ENCODE measurements at places on chromosomes 3 and 15.

DNA sequence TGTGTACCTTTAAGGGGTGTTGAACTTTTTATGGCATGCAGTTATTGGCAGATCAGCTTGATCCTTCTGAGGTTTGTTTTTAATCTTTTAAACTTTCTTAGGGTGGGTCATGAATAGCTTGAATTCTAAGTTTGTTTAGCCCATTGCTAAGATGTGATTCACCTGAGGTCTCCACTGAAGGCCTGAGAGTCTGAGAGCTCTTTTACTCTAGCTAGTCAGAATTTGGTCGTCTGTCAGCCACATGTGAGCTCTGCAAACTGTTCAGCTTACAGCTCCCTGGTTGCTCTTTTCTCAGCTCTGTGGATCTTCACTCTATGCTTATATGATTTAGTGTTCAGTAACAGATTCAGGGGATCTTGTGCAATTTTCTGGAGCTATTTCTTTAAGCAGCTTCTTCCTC is 161.3 kb downstream of the ABHD5 start:
- no peak for DNase-seq

DNA sequence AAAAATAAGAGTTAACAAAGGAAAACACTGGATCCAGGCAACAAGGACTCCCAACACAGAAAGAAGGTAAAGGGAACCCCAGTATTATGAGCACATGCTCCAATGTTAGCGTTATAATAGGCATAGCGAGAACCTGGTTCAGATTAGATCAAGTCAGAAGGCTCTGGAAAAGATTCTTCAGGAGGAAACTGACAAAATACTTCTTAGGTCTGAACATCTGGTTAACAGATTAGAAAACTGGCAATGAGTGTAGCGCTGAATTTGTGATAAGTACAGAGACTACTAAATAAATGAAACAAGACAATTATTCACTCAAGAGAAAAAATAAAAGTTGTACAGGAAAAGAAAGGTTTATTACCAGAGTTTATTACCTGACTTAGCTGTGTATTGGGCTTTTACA is 146.1 kb downstream of the DPH6 start:
- DNase-seq = no peak

DNA sequence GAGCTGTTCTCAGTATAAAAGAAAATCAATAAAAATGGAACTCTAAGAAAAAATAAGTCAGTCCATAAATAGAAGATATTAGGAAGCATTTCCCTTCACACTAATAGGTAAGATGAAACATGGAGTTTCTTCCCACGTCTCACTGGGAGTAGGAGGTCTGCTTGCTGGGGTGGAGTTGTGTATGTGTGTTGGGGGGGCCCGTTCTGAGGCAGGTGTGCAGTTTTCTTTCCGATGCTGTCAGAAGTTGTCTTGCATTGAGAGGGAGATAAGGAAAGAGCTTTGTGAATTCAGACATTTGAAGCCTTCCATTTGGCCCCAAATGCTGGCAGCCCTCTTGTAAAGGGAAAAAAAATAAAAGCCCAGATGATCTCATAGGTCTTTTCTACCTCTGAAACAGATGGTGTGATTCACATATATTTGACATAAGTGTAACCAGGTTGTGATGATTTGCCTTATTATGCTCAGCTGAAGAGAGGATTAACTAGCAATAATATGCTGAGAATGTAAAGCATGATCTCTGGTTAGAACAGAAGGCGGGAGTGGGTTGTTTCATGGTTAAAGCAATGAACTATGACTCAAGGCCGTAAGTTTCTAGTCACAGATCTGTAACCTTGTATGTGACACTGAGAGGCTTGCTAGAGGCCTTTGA is 8.8 kb downstream of the RASGRP1 start:
- DNase-seq = peak; percentile 74

GRCh38 chr3:42511201-42511600 is 8.8 kb downstream of the VIPR1 start:
- DNase-seq = no peak

DNA sequence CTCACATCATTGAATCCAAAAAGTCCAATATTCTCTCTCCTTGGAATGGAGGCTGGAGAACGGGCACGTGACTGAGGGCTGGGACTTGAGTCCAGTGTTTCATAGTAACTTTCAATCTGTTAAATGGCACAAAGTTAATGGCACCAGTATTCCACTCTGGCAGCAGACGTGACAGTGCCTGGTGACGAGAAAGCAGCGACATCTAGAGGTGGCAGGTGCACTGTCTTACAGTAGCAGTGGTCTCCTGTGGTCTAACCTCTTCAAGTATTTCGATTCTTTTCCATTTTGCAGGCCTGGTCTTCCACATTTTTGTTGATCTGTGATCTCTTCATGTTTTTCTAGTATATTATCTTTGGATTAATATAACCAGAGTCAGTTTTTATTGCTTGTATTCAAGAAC is 107.1 kb downstream of the OXSM start:
- DNase-seq = no peak

- DNase-seq = no peak
Measured at GRCh38 chr15:88661761-88662556, 23.1 kb downstream of the ISG20 start.

DNA sequence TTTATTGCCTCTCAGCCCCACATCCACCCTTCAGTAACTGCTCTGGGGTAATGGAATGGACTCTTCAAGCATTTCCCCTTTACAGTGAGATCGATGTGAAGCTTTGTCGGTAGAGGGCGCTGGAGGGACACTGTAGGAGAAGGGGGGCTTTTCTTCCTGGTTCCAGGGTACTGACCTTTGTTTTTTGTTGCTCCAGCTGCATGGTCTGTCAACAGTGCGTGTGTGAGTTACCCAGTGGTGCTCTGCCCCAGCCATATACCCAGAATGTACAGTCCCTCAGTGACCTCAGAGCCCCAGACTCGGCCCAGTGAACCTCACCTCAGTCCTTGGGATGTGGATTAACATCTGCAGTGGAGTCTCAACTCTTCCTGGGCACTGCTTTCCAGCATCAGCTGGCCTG is 180.3 kb upstream of the TSC22D2 start:
- DNase-seq = no peak

DNA sequence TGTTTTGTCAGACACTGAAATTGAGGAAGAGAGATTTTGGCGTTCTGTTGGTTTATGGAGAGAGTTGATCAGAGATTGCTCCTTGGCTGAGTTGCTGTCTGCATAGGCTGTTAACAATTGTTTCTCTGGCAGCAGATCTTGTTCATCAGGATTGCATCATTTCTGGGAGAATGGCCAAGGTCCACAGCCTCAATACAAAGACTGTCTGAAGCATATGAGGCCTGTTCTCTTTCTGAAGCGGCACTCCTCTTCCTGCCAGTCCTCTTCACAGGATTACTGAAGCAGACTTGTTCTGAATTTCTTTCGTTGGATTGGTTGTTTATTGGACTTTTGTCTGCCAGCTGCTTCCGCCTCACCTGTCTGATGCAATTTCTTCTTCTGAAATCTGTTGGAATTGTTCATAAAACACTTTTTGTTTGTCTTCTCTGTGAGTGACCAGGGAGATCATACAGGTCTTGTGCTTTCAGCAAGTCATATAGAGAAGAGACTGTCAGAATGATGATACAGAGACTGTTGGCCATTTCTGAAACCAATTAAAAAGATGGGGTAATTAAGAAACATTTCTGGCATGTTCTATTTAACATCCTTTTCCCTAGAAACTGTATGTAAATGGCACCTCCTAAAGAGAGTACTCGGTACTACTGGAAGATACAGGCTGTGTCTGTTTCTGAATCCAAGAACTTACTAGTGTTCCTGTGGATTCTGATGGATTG is 25.5 kb downstream of the SETD5 start:
- DNase-seq = peak; percentile 36

- no peak for DNase-seq
Measured at GRCh38 chr3:50370594-50370993, 11.3 kb upstream of the TMEM115 start.

DNA sequence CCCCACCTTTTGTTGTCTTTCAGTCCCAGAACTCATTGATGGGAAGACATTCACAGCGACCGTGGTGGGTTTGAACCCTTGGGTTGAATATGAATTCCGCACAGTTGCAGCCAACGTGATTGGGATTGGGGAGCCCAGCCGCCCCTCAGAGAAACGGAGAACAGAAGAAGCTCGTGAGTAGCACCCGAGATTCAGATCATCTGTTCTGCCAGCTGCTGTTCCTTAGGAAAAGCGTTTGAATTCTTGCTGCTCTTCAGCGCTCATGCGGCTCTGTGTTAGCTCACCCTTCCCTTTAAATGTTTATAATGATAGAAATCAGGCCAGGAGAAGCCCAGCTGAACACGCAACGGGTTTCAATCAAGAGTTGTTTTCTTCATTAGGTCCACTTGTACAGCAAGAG is 73.0 kb downstream of the IL5RA start:
- DNase-seq = no peak

DNA sequence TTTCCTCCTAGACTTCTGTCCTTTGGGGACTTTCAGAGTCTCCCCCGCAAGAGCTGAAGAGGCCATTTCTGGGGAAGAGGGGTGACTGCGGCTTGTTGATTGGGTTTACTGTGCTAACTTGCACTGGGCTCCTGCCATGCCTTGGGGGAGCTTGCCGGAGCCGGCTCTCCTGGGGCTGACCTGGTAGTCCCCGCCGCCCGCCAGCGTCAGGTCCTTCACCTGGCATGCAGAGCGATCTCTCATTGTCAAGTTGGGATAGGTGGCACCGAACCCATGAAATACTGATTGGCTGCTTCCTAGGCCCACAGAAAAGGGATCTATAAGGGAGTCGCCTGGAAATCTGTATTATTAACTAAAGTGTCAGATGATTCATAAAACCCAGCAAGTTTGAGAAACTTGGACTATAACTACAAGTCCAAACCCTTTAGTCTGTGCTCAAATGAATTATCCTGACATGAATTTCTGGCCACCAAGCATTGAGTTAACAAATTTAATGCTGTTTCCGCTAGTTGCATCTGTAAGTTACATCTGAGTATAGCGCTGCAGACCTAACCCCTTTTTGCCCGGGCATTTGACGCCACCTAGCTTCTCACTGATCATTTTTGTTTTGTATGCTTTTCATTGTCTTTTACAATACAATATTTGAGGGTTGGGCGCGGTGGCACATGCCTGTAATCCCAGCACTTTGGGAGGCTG is 607 bp upstream of the IMP3 start:
- DNase-seq = peak; percentile 65

DNA sequence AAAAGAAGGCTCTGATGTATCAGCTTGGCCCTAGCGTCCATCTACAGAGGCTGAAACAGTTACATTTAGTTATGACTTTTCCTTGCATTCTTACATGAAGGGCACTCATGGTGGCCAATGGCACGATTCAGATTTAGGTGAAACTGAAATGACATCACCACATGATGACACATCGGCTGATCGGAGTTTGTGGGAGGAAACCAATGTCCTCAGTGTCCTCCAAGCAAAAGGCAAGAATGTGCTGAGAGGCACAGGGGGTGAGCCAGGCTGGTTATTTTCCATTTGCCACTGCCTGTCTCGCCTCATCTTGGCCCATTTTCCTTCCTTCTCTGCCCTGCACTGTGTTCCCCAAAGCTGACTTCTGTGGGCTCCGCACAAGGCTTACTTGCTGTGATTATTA is 34.4 kb downstream of the TARS3 start:
- no peak for DNase-seq

DNA sequence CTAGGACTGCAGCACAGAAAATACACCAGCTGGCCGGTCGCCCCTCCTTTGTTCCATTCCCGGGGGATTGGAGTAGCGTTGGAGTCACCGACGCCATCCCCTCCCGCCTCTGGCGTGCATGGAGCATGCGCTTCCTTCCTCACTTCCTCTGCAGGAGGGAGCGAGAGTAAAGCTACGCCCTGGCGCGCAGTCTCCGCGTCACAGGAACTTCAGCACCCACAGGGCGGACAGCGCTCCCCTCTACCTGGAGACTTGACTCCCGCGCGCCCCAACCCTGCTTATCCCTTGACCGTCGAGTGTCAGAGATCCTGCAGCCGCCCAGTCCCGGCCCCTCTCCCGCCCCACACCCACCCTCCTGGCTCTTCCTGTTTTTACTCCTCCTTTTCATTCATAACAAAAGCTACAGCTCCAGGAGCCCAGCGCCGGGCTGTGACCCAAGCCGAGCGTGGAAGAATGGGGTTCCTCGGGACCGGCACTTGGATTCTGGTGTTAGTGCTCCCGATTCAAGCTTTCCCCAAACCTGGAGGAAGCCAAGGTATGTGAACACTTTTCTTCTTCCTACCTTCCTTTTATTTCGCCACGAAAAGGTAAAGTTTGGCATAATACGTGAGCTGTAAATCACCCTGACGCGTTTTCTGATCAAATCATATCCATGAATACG is at the start of gene SCG3:
SCG3 (plus strand) TSS at position 201 of the 661 bp plus-strand sequence; CDS start at position 454, 253 bp downstream.
- peak; percentile 39 for DNase-seq

GRCh38 chr3:8945890-8946600 is 17.2 kb downstream of the RAD18 start:
- DNase-seq = no peak

DNA sequence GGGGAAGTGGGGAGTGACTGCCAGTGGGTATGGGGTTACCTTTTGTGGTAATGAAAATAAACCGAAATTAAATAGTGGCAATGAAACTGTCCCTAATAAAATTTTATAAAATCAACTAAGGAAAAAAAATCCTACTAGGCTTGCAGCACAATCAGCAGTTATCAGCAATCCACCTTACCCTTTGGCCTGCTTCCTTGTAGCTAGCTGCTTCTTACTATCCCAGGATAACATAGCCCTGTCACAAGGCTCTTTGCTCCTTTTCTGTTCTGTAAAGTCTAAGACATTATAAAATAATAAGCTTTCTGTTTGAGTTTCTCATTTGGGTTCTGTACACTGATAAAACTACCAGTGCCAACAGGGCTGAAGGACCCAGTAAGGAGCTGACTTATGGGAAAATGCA is 23.0 kb upstream of the CTXND1 start:
- no peak for DNase-seq
